Stimulated activated CD4-positive, alpha-beta T cell treated with anti-CD3 and anti-CD28 coated beads, Interleukin-1b, Interleukin-23, amount 100 ng/mL, for 1 hour (primary cell): ENCODE measurements at places on chromosomes 3 and 15.

- DNase-seq, result no peak
Measured at GRCh38 chr15:39942101-39942752, 8.3 kb downstream of the EIF2AK4 start.

GRCh38 chr15:28967990-28968389, 82.2 kb downstream of the APBA2 start:
- DNase-seq, result no peak

DNA sequence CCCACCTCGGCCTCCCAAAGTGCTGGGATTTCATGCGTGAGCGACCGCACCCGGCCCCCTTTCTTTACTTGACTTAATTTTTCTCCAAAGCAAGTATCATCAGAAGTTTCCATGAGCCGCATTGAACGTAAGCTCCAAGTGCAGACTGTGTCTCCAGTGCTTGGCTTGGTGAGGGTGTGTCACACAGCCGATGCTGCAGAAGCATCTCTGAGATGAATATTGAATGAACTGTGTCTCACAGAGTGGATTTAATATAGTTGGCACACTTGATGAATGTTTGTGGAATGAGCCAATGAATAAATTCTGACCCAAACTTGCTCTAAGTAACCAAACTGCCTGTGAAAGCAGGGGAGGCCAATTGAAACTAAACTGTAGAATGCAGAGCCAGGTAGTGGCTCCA, 159.4 kb upstream of the KBTBD8 start:
- no peak for DNase-seq

DNA sequence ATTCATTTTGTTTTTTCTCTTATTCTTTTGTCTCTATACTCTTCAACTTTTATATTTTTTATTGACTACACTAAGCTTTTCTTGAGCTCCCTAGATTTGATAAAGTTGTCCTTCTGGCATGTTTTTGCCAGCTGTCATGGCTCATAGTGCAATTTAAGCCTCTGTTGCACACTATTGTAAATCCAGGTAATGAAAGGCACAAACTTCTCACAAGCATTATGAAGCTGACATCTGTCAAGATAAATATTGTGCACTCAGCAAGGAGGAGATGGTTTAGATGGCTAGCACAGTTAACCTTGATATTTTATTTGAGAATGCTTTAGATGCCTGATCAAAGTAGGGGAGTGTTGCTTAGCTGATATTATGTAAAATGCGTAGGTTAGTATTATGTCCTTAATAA, 1280.9 kb downstream of the NSUN3 start:
- no peak for DNase-seq

GRCh38 chr3:143240886-143241285, 121.3 kb downstream of the CHST2 start:
- DNase-seq, result no peak

DNA sequence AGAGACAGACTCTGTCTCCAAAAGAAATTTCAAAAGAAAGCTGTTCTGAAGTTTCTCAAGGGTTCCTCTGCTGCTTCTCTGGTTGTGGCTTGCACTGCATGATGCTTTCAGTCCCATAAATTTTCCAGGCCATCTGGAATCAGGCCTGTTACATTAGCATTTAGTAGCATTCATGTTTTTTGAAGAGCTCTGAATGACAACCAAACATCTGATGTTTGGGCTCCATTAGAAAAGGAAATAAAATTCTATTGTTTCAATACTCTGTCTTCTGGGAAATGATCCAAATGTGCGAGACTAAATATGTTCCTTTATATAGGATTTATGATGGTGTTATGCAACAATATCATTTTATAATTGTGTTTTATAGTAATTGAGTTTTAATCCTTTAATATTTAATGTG, 455.8 kb downstream of the GABRG3 start:
- DNase-seq, result no peak

GRCh38 chr15:56749982-56750381, 16.7 kb upstream of the ZNF280D start:
- DNase-seq, result no peak

DNA sequence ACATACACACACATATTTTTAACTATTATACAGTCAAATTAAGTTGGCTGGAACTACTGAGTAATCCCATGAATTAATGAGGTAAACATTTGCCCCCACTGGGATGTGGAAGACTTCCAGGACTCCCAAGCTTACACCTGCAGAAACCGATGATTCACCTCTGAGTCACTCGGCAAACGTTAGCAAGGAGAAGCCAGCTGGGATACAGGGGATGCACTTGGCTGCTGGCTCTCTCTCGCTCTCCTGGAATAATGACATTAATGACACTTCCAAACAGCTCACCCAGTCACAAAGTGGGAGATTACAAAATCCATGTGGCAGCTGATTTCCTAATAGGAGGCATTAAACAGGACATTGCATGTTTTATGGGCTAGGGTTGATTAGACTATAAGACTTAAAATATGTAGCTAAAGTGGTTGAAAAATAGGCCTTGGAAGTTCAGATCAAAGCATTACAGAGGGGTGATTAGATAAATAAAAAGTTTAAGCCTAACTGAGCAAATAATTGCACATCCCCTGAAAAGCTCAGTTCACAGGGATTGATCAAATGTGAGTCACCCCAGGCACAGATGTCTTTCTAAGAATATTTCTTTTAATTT, 500.9 kb downstream of the SOX2 start:
- DNase-seq, result no peak

DNA sequence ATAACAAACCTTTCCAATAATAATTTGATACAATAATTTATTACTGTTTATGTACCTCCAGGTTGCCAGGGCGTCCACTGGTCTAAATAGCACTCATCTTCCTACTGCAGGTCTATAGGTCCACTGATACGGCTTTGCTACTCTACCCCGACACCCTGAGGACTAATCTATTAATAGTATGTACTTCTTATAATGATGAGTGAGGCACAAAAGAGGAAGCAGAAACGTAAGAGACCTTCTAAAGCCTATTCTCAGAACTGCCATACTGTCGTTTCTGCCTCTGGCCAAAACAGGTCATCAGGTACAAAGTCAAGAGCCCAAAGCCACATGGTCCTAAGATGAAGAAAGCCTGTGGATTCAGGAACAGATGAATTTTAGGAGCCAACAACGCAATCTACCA, 163.2 kb upstream of the GRM7 start:
- no peak for DNase-seq

DNA sequence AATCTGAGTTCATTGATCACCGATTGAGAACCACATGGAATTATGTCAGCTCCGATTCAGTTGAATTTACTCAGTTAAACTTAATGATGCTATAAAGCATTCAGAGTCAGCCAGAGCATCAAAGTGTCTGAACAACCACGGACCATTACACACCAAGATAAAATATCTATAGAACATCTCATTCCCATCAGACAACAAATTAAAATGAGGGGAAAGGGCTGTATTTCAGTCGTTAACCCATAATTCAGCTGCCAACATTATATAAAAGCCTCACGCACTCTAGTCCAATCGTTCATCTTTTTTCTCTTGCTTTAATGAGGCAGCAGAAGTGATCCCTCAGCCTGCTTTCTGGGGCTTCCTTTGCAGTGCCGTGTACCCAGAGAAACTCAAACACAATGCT, 11.9 kb downstream of the CPNE4 start:
- DNase-seq, result no peak

GRCh38 chr3:148601766-148602685, 95.7 kb upstream of the AGTR1 start:
- no peak for DNase-seq

- DNase-seq, result no peak
Measured at GRCh38 chr3:138157743-138158142, 17.0 kb downstream of the DBR1 start.

- DNase-seq, result no peak
Measured at GRCh38 chr3:43162230-43163084, 56.6 kb upstream of the POMGNT2 start.

GRCh38 chr15:27665002-27665401, 434.1 kb downstream of the OCA2 start:
- no peak for DNase-seq

DNA sequence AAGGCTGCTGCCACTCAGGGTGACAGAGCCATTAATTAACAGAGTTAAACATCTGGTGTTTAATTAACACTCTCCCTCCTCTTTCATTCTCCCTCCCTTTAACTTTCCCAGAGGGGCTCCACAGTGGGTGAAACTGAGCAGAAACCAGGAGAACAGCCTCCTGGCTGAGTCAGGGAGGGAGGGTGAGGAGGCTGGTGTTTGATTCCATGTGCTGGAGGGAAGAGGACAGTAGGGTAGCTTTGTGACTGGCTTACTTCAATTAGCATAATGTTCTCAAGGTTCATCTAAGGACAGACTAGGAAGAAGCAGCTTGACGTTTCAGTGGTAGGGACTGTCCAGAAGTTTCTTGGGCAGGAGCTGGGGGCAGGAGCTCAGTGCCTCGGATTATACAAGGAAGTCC, 62.8 kb downstream of the SEMA5B start:
- DNase-seq, result no peak

DNA sequence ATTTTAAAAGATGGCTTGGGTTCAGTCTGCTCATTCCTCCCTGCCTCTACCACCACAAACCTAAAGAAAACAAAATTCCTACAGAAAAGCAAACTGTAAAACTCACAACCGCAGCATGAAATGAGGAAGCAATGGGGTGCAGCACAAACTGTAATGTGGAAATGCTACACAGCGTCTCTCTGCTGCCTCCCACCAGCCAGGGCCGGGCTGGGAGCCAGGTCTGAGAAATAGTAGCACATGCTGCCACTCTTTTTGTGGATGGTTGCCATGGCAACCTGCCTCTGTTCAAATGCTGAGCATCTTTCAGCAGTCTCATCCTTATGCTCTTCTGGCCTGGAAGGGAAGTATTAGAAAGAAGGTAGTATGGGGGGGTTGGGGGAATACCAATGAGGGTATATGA, 55.4 kb downstream of the EOMES start:
- DNase-seq, result no peak

- no peak for DNase-seq
Measured at GRCh38 chr3:109132801-109133473, 3.6 kb upstream of the C3orf85 start.

- no peak for DNase-seq
Measured at GRCh38 chr3:21654662-21655061, 96.3 kb downstream of the ZNF385D start.

DNA sequence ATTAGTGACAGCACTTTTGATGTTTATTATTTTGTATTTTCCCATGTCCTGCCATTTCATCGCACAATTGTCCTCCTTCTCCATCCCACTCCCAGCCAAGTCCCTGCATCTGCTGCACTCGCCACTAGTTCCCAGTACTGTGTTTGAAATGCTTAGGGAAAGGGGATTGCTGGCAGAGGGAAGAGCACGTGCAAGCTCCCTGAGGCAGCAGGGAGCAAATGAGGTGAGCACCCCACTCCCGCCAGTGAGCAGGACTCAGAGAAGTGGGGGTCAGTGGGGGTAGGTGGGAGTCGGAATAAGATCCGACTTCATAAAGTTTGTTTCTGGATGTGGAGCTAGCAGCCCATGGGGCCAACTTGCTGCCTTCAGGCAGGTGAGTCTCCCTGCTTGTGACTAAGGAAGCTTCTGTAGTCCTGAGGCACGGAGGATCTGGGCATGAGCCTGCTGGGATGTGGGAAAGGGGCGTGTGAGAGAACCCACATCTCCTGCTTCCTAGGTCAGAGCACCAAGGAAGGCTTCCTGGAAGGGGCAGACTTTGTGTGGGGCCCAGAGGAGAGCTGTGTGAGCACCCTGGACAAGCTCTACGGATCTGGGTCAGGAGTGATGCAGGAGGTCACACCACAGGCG, 99.7 kb upstream of the TLE3 start:
- no peak for DNase-seq

DNA sequence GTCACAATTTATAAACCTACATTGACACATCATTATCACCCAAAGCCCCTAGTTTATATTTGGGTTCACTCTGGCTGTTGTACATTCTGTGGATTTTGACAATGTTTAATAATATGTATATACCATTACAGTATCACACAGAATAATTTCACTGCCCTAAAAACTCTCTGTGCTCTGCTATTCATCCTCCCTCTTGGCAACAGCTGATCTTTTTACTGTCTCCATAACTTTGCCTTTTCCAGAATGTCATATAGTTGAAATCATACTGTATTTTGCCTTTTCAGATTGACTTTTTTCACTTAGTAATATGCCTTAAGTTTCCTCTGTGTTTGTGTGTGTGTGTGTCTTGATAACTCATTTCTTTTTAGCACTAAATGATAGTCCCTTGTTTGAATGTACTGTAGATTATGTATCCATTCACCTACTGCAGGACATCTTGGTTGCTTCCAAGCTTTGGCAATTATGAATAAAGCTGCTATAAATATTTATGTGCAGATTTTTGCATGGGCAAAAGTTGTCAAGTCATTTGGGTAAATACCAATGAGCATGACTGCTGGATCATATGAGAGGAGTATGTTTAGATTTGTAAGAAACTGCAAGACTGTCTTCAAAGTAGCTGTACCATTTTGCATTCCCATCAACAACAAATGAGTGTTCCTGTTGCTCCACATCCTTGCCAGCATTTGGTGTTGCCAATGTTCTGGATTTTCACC, 9.5 kb downstream of the PARP15 start:
- DNase-seq, result no peak

- DNase-seq, result no peak
Measured at GRCh38 chr3:124315215-124316033, 323.5 kb upstream of the ROPN1 start.

DNA sequence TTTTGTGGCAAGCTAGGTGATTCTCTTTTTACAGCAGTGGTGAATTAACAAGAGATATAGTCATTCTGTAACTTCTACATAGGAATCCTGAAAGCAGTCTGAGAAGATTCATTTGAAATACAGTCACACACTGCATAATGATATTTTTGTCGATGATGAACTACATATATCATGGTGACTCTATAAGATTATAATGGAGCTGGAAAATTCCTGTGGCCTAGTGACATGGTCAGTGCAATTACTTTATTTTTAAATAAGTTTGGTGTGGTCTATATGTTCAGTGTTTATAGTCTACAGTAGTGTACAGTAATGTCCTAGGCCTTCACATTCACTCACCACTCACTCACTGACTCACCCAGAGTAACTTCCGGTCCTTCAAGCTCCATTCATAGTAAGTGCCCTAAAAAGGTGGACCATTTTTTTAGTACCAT, 511.4 kb upstream of the MCTP2 start:
- no peak for DNase-seq

DNA sequence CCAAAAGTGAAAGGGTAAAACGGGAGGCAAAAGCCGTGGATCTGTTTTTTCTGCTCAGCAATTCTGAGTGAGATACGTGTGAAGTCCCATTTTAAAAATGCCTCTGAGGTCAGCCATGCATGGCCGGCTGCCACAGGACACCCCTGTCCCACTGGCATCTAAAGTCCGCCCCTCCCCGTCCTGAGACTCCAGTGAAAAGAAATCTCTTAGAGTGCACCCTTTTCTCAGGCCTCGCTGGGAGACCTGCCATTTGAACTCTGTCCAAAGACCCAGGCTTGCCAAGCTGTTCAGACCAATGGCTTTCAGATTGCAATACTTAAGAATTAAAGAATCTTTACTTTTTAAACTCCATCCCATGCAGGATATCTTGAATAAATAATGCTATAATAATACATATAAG, 61.0 kb upstream of the SLC24A5 start:
- DNase-seq, result no peak

GRCh38 chr3:195411836-195412235, 31.0 kb downstream of the ACAP2 start:
- DNase-seq, result no peak

GRCh38 chr15:90597577-90597976, 67.9 kb downstream of the CRTC3 start:
- DNase-seq, result no peak
